ENCODE measurements at places on chromosomes 11 and 22. TPM values are rescaled to one million over a fixed set of nuclear protein-coding genes. Genes with fewer than 3 reads are reported as not detected.

Gene SLC1A2
- total RNA-seq, result not detected

- DNase-seq, result no peak
Measured at GRCh38 chr11:130653838-130654636, 205.6 kb downstream of the ADAMTS15 start.

GRCh38 chr11:73335204-73335923 lies 27.3 kb downstream of the ARHGEF17 start:
- DNase-seq, result peak; percentile 83

DNA sequence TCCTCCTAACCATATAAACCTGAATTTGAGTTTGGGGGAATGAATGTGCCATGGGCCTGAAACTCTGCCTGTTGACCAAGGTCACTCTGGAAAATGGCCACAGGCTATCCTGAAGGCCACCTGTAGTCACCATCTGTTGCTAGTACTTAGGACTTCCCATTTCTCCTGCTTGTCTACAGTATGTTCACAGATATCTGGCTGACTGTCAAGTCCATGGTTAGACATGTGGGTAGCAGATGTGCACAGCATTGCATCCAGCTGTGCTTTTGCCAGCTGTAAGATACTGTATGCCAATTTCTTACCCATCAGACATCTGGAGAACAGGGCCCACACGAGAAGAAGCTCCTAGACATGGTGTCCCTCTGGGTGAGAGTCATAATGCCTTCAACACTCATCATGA lies 475.4 kb downstream of the INSC start:
- DNase-seq, result no peak

Gene RFPL1
- total RNA-seq, result not detected

- DNase-seq, result no peak
Measured at GRCh38 chr11:43582863-43583462, 97.6 kb upstream of the HSD17B12 start.

Gene PLEKHB1
- 16.0 TPM for total RNA-seq

DNA sequence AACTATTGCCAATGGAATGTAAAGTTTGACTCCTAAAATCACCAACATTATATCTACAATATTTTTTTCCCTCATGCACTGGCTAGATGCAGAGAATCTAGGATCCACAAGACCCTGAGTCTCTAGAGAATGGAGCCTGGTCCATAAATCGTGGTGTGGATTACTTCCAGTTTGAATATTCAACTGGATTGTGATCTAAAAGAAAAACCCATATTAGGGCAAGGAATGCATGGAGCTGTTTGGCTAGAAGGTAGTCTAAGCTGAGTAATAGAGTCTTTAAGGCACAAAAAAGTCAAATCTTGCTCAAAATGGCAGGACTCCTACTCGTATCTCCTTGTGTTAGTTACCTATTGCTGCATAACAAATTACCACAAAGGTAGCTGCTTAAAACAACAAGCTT lies 9.4 kb upstream of the MS4A5 start:
- no peak for DNase-seq

DNA sequence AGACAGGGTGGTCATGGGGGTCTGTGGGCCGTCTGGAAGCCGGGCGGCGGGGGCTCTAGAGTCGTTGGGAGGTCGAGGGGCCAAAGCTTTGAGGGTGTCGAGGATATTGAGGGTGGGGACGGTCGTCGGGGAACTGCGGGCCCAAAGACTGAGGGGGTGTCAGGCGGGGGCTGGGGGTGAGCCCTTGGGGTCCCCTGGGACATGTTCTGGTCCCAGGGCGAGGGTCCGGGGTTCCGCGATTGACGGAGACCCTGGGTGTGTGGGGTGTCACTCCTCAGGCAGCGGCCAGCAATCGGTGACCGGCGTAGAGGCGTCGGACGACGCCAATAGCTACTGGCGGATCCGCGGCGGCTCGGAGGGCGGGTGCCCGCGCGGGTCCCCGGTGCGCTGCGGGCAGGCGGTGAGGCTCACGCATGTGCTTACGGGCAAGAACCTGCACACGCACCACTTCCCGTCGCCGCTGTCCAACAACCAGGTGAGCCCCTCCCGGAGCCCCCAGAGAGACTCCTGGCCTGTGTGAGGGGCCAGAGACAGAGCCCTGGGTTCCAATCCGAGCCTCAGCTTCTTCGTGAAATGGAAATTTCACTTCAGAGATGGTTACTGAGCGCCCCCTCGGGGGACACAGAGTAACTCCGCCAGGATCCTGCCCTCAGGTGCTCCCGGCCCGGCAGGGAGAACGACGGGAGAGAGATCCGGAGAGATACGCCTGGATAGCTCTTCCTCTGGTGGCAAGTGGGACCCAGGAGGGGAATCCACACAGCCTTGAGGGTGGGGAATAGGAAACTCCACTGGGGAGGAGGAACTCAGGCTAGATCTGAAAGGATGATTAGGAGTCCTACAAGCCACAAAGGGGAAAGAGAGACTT lies 714 bp downstream of the SDF2L1 start:
- peak; percentile 77 for DNase-seq

Gene KRTAP5-2
- total RNA-seq, result not detected

Gene OR52I1
- total RNA-seq, result not detected

Gene SCT
- total RNA-seq, result not detected

- no peak for DNase-seq
Measured at GRCh38 chr11:69892237-69892985, 73.2 kb upstream of the FGF3 start.

Gene USH1C
- not detected for total RNA-seq

Gene RBX1
- total RNA-seq, result 99.4 TPM
